PC-9 (cell line): ENCODE measurements at places on chromosomes 7 and 10. TPM values are rescaled to one million over a fixed set of nuclear protein-coding genes. Genes with fewer than 3 reads are reported as not detected.

Gene RBP3
- not detected in 2 replicates for total RNA-seq

Gene MUC12
- 1.4 and 3.8 TPM in 2 replicates for total RNA-seq

Gene HOXA9
- 1.9 and 2.5 TPM in 2 replicates for total RNA-seq

Gene PRSS37
- not detected in 2 replicates for total RNA-seq

Gene TET1
- 1.9 and 2.4 TPM in 2 replicates for total RNA-seq

Gene FAM20C
- total RNA-seq = 31.0 and 34.0 TPM in 2 replicates

Gene TRPV6
- total RNA-seq = 13.5 and 14.7 TPM in 2 replicates

Gene PSMC2
- 138 and 196 TPM in 2 replicates for total RNA-seq

Gene TMEM196
- not detected in 2 replicates for total RNA-seq
